ENCODE measurements at places on chromosomes 3 and 15.

DNA sequence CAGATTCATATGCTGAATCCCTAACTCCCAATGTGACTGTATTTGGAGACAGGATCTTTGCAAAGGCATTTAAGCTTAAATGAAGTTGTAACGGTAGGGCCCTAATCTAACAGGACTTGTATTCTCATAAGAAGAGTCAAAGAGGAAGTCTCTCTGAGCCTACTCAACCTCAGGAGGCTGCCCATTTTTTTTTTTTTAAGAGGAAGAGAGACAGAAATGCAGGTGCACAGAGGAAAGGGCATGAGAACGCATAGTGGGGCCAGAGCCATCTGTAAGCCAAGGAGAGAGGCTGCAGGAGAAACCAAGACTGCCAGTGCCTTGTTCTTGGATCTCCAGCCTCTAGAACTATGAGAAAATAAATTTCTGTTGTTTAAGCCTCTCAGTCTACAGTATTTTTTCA, 28.4 kb downstream of the ZNF860 start:
- DNase-seq = no peak

DNA sequence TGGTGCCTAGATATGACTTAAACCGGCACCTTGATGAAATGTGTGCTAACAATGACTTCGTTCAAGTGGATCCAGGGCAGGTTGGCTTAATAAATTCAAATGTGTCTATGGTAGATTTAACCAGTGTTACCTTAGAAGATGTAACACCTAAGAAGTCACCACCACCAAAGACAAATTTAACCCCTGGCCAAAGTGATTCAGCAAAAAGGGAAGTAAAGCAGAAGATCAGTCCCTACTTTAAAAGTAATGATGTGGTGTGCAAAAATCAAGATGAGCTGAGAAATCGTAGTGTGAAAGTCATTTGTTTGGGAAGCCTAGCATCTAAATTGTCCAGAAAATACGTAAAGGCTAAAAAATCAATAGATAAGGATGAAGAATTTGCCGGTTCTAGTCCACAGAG, 1.1 kb downstream of the FAN1 start:
- DNase-seq = no peak

- DNase-seq = no peak
Observed at GRCh38 chr15:101194546-101195125, 57.2 kb downstream of the CHSY1 start.

DNA sequence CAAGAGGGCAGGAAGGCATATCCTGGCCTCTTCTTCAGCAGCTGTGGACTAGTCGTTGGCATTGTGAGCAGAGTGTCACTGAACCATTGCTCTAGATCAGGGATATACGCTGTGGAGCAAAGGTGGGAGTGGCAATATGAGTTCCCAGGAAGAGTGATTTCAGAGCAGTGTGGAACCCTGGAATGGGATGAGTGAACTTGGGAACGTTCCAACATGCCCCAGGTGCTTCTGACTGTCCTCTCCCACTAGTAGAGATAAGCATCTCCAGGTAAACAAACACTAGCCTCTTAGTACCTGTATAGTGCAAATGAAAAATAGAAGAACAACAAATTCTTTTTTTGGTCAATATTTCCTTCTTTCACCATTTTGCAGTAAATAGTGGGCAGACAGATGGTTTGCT, 123.6 kb upstream of the VEPH1 start:
- DNase-seq = no peak

GRCh38 chr3:19931180-19931692, 2.8 kb downstream of the EFHB start:
- DNase-seq = no peak

GRCh38 chr3:130894986-130895280, 1.0 kb downstream of the ATP2C1 start:
- DNase-seq = no peak

- DNase-seq = no peak
Observed at GRCh38 chr3:52655895-52656294, 29.8 kb downstream of the PBRM1 start.

- no peak for DNase-seq
Observed at GRCh38 chr3:179432021-179432420, 19.2 kb downstream of the GNB4 start.

GRCh38 chr3:78717041-78717440, 1050.8 kb downstream of the ROBO1 start:
- DNase-seq = no peak

GRCh38 chr15:92409006-92409405, 15.3 kb downstream of the ST8SIA2 start:
- DNase-seq = no peak

- DNase-seq = no peak
Observed at GRCh38 chr3:67897351-67898336, 243.2 kb upstream of the SUCLG2 start.

DNA sequence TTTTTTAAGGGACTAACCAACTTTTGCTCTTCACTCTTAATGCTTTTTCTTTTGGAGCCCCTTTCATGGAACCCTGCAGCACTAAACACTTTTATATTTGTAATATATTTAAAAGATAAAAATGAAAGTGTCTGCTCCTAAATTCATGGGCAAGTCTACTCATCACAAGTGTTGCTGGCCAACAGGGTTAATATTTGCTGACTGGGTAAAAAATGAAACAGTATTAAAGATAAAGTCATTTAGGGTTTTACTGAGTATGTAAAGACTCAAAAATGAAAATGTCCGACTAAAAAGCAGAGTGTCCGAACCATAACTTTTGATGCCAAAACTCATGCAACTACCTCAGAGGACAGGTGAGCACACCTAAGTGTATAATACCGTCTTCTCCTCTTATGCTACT, 54.0 kb downstream of the MOBP start:
- no peak for DNase-seq

DNA sequence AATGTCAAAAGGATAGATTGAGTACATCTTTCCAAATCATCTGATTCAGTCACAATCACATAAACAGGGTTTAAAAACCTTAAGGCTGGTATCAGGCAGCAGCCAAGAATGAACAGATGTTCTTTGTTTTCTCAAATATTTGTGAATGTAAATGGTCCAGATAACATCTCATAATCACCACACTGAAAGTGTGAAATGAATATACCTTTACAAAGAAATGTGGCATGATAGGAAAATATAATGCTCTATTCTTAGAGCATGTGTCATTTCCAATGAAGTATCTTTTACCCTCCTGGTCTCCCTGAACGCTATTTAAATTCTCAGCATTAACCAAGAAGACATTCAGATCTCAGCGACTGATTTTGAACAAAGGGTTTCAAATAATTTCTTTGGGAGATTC, 8.8 kb upstream of the ACTC1 start:
- DNase-seq = no peak

- no peak for DNase-seq
Observed at GRCh38 chr15:63255489-63255990, 21.9 kb upstream of the APH1B start.

DNA sequence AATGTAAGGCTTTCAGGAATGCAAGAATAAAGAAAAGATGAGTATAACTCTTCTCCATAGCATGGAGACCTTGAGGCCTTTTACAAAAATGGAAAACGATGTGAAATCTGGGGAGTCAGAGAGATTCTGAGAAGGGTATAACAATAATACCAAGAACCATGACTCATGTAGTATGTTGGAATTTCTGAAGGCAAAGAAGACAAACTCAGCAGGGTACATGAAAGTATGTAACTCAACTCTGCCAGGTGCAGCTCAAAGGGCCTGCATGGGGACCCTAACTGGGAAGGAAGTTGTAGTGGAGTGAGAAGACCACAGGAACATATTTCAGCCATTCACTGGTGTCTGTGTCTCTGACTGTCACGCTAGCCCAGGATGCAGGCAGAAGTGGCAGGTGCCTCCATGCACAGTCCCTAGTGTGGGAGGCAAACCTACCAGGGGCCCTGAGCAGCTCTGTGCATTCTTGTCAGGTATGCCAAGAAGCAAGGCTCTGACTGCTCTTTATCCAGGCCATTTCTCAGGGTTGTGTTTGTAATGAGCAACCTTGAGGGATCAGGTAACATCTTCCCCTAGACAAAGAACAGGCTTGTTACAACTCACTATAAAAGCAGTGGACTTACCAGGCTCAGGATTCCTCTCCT, 57.2 kb downstream of the GPR156 start:
- DNase-seq = no peak

DNA sequence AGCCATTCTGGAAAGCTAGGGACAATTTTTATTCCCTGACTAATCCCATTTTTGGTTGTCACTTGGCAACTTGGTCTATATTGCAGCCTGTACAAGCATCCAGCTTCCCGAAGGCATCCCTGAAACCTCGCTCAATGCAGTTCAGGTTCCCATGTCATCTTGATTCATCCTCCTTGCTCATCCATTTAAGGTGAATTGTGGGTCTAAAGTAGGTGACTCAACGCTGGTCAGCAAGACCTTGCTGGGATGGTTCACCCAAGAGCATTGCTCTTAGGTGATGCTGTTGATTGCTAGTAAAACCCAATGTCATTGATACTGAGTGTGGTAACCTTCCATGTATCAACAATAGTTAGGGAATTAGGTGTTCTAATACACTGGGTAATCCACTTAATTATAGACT, 13.1 kb upstream of the RAB8B start:
- no peak for DNase-seq

DNA sequence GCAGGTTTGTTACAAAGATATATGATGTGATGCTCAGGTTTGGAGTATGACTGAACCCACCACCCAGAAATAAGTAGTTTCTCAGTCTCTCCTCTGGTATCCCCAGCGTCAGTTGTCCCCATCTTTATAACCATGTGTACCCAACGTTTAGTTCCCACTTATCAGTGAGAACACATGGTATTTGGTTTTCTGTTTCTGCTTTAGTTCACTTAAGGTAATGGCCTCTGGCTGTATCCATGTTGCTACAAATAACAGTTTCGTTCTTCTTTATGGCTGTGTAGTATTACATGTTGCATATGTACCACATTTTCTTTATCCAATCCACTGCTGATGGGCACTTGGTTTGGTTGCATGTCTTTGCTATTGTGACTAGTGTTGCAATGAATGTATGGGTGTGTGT, 132.3 kb downstream of the LMLN start:
- no peak for DNase-seq

GRCh38 chr3:62414786-62415185, 41.4 kb upstream of the FEZF2 start:
- no peak for DNase-seq

DNA sequence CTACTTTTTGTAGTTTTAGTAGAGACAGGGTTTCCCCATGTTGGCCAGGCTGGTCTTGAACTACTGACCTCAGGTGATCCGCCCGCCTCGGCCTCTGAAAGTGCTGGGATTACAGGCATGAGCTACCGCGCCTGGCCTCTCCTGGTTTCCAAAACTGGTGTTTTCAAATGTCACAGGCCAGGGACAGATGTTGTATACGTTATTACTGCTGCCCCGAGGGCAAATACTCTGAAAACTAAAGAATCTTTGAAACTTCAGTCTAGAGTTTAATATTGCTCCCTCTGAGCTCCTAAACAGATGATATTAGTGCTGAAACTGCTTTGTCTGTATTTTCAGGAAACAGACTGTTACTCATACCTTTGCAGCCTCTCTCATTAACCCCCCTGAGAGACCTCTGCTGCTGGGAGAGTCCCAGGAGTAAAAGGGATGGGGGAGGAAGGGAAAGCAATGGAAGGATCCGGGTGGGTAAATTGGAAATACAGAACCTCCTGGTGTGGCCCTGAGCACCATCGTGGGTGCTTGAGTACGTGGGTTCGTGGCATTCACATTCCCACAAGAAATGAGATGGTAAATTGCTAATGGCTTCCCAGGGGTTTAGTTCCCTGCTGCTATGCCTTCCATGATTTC, 96.3 kb upstream of the IGF1R start:
- no peak for DNase-seq

DNA sequence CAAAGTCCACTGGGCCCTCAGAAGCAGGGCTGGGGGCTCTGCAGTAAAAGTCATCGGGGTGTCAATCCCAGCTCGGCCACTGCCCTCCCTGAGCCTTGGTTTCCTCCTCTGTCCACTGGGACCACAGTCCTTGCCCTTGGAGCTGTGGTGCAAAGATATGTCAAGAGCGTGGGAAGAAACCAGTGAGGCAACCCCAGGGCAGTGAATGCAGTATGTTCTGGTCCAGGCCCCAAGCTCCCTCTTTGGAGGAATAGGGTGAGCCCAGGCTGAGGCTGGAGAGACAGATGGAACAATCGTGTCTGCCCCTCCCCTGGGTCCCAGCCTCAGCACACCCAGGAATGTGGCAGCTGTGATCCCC, 779 bp downstream of the GRIP2 start:
- no peak for DNase-seq

DNA sequence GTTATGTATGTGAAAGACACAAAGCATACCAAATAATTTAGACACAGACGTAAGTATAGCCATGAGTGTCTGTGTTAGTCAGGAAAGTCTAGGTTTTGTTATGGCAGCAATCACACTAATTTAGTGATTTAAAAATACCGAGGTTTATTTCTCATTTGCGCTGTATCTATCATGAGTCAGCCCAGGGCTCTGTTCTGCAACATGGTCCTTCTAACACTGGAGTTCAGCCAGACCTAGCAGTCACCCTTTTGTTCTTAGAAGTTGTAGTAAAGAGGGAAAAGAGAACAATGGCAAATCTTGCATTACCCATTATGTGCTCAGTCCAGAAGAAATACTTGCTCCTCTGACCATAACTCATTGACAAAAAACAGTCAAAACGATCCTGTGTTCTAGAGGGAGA, 311.5 kb downstream of the NLGN1 start:
- no peak for DNase-seq

All from AG09309 (cell line).